Activated T-cell treated with anti-CD3 and anti-CD28 coated beads, Interleukin-2, amount 50 U/mL, for 24 hours (primary cell): ENCODE measurements at places on chromosomes 5 and 9.
A peak's percentile ranks its signal among the peaks of the same experiment; 100 is the strongest.

GRCh38 chr5:34487159-34487879 lies 168.8 kb upstream of the RAI14 start:
- no peak for DNase-seq

DNA sequence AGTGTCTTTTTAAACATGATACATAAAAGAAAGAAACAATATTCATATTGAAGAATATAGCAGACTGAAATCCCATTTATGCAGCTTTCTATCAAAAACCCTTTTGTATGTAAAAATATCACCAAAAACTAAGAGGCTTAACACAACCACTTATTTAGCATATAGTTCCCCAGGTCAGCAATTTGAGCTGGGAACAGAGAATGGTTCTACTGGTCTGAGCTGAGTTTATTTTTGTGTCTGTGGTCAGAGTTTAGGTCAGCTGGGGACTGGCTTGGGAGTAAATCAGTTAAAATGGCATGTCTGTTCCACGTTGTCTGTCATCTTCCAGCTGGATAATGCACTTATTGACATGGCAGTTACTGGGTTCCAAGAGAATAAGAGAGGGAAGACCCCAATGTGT lies 165.0 kb downstream of the TMEM232 start:
- DNase-seq: no peak

GRCh38 chr5:131366428-131366827 lies 102.6 kb downstream of the CDC42SE2 start:
- no peak for DNase-seq

GRCh38 chr5:168679515-168679920 lies 100.3 kb upstream of the PANK3 start:
- peak; percentile 74 for DNase-seq

GRCh38 chr9:84493284-84493947 lies 152.9 kb upstream of the SLC28A3 start:
- no peak for DNase-seq

DNA sequence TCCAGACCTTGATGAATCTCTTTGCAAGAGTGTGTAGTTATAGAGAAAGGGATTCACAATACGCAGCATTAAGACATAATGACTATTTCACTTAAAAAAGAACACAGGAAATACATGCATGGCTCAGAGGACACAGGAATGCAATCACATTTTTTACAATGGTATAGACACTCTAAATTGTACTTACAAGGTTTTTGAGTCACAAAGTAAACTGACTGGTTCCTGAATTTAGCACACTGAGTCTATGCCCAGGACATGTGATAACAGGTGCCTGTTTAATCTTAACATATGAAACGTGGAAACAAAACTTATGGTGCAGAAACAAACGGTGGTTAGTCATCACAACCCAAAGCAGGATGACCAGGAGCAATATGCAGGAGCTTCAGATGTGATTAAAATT lies 6.7 kb downstream of the EPB41L4A start:
- no peak for DNase-seq

DNA sequence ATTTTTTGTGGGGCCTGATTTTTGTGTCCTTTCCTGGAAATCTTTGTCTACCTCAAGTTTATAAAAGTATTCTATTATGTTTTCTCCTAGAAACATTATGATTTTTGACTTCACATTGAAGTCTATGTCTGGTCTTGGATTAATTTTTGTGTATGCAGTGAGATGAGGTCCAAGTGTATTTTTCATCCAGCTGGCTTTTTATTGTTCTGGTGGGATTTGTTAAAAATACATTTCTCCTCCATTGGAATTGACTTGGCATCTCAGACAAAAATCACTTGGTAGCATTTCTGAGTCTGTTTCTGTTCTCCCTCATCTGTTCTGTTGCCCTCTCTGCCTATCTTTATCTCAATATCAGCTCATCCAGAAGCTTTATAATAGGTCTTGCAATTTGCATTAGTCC lies 109.0 kb downstream of the IRX1 start:
- no peak for DNase-seq

DNA sequence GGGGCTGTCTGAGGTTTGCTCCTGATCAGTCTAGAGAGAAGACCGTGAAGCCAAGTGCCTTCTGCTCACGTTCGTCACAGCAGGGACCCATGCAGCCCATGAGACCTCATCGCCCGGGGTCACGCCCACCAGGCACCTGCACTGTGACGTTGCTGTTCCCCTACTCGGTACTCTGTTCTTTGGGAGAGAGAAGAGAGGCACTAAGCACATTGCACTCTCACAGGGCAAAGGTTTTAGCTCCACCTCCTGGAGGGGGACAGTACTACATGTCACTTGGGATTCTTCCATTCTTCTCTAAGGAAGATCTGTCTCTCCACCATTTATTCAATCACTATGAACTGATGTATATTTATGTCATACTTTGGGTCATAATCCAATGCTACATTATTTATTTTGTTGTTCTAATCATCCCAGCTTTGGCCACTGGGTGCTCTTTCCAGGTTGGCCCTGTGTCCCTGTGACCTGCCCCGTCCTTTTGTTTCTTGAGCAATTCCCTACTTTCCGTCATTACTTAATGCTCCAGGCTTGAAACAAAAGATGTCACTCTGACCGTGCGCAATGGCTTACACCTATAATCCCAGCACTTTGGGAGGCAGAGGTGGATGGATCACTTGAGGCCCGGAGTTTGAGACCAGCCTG lies 31.4 kb upstream of the BRD3 start:
- peak; percentile 50 for DNase-seq

DNA sequence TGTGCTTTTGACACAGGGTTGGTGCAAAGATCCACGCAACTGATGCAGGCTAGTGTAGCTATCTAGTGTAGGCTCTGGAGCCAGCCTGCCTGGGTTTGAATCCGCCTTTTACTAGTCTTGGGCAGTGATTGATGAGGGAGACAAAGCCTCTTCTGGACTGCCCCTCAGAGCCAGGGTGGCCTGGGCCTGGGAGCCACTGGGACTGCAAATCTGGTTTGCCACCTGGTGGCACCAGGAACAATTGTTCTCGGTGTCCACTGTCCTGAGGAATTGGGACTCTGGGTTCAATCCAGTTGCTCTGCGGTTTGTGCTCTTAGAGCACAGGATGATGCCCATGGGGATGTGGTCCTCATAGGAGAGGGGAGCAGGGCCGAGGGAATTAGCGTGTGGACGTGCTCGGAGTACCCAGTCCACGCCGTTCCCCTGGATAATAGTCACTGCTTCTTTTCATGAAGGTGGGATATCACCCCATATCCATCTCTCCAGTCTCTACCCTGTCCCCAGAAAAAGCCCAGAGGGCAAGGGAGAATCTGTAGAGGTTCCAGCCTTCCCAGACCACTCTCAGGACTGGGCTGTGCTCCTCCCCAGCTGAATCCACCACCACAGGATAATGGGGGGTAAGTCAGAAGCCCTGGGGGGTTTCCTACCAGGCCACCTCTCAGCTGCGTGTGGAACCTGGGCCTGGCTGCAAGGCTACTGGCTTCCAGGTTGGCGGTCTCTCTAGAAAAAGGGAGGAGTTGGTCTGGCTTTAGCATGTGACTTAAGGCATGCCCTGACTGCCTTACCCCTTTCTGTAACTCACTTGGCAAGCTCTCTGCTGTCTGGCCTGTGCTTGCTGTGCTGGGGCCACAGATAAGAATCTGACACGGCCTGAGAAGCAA lies 1.9 kb downstream of the B4GALT7 start:
- peak; percentile 30 for DNase-seq

- DNase-seq: no peak
Measured at GRCh38 chr5:96506376-96506775, 73.3 kb upstream of the PCSK1 start.

DNA sequence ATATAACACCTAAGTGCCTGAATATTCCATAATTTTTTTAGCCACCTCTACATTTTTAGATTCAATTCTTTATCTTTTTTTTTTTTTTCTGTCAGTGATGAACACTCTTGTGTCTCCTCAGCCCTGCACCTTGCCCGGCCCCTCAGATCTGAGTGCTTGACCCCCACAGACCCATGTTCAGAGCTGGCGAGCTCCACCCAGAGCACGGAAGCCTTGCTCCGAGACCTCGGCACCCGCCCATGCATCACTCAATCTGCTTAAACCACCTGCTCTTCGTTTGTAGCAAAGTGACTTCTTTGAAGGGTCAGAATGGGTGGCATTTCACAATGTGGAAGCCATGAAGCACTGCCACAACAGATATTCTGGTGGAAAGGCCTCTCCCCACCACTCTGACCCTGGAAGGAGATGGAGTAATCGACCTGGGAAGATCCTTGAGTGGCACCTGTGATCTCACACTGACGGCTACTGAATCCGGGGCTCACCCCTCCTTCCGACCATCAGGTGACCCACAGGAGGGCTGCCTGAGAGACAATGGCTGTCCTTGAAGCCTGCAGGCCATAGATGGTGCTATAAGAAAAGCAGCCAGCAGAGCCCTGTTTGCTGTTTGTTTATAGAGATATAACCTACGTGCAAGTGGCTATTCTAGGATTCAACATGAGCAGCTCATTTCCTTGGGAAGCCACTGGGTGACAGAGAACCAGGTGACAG lies 261.1 kb upstream of the IRX4 start:
- DNase-seq: no peak

DNA sequence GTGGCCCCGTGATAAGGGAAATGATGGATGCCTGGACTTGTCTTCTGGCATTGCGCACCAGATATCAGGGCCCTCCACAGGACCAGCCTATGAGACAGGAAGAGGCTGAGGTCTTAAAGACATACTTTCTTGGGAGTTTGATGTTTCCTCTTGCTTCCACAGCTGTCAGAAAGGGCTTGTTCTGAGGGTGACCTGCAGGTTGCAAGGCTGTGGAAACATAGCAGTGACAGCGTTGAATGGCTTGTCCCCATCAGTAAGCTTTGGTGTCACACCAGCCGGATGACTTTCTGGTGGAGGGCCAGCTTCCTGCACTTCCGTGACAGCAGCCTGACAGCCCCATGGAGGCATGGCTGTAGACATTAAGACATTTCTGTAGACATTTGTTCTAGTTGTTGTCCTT lies 143.2 kb downstream of the C9orf152 start:
- no peak for DNase-seq

GRCh38 chr9:132605387-132605786 lies 23.0 kb downstream of the BARHL1 start:
- DNase-seq: no peak

DNA sequence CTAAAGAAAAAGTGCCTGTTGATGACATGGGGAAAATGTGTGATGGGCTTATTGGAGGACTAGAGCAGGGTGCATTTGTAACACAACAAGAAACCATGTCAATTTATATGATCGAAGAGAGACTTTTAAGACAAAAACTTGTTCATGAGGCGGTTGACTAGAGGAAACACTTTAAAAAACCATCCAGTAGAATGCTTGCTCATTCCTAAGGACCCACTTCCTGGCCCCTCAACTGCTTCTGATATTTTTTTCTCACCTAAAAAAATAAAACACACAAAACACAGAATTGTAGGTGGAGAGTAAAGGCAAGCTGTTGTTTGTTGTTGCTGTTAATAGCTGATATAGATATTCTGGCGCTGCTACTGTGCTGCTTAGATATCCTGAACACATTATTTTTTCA lies 50.6 kb downstream of the SPIN1 start:
- DNase-seq: no peak

DNA sequence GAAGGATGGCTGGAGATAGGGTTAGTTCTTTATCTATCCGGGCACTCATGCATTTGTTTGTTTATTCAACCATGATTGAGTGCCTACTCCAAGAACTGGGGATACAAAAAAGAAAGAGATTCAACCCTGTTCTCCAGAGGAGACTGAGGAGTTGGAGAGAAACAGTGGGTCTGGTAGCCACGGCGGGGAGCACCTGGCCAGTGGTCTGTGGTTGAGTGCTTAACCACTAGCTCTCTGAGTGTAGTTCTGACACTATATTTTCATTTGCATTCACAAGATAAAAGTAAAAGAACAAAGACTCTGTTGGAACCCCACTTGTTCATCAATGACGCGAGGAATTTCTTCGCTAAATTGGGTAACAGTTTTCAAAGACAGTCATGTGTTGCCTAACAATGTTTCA lies 295.5 kb upstream of the MSX2 start:
- DNase-seq: no peak

DNA sequence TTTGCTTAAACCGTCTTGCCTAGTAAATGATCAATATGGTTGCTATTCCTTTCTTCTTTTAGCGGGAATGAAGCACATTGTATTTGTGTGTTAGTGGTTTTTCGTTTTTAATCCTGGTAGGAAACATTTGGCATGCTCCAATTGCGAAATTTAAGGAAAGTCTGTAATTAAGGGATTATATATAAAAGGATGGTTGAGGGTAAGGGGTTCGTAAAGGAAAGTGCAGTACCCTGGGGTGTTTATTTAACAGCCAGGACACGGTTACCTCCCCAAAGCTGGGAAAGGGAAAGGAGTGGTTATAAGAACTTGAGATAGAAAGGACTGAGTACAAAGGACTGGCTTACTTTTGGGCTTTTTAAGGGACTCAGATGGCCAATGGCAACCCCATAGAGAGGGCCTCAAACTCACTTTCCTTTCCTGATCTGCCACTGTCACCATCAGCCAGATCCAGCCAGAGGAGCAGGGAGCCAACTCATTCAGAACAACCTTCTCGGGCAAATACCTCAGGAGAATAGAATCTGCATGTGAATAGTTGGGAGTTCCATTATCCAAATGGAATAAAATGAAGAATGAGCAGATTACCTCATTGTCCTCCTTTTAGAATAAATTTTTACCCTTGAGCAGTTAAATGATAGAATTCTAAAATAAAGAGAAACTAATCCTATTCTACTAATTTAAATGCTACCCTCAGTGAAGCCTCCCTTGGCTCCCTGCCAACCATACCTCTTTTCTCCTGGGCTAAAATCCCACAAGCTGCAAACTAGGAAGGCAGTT lies 117.7 kb downstream of the SNCAIP start:
- DNase-seq: no peak

- no peak for DNase-seq
Measured at GRCh38 chr9:8694983-8695588, 895.5 kb upstream of the DMAC1 start.

DNA sequence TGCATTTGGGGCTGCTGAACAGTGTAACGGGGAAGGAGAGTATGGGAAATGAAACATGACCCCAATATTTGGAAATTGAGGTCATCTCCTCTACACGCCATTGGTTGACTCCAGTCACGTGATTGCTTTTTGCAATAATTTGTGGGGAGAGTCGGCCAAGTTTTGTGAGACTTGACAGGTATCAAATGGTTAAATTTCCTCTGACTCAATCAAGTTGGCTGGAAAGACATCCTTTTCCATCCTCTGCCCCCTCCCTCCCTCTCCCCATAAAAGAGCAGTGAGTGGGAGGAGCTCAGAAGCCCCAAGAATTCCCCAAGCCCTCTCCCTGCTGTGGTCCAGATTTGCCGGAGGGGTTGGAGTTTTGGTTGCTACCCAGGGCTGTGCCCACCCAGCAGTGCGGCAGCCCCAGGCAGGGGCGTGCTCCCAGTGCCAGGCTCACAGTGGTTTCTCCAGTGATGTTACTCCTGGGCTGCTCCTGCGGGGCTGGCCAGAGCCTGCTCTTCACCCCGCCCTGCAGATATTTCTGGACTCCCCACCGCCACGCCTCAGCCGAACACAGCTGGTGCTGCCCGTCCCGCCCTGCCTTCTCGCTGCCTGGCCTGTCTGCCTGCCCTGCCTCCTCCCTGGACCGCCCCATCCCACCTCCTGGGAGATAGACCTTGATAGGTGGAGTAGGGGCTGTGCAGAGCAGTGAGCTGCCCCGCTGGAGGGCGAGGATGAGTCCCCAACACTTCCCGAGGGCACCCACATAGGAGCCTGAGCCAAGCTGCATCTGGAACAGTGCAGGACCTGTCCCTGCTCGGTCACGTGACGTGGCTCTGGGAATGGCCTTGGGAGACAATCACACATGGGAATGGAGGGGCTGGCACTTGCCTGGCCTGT lies 3.4 kb downstream of the COL5A1 start:
- DNase-seq: no peak

GRCh38 chr9:112971415-112971814 lies 40.6 kb downstream of the ZNF883 start:
- no peak for DNase-seq

GRCh38 chr5:84181093-84181492 lies 203.6 kb downstream of the EDIL3 start:
- no peak for DNase-seq
